NCI-H2081 treated with DMSO at 0.1 percent for 48 hours (cell line): ENCODE measurements at places on chromosomes 7 and 10.

GRCh38 chr10:59432207-59432900 lies 70.0 kb upstream of the FAM13C start:
- no peak for DNase-seq

DNA sequence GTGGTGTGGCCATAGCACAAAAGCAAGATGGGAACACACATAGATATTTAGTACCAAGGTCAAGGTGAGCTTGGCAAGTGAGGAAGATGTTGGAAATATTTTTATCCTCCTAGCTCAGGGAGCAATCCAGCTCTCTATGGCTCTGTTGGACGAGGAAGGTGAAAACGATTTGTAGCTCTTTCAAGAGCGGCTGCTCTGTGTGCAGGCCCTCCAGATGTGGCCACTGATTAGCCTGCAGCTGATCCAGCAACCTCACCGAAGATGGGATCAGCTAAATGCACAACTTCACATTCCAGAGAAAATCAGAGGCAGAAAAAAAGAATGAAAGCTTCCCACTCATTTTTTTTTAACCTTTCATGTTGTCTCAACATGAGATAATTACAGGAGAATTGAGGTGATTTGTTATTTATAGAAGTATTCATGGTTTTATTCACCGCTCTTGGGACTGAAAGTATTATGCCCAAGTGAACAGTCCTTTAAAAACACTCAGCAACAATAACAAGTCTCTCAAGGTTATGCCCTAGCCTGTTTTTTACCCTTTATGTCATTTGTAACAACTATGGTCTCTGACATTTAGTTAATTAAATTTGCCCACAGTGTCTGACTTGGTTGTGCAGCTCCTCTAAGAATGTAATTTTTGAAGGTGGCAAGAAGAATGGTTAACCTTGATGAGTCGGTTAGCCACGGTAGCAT lies 213.6 kb upstream of the ADARB2 start:
- DNase-seq = no peak

DNA sequence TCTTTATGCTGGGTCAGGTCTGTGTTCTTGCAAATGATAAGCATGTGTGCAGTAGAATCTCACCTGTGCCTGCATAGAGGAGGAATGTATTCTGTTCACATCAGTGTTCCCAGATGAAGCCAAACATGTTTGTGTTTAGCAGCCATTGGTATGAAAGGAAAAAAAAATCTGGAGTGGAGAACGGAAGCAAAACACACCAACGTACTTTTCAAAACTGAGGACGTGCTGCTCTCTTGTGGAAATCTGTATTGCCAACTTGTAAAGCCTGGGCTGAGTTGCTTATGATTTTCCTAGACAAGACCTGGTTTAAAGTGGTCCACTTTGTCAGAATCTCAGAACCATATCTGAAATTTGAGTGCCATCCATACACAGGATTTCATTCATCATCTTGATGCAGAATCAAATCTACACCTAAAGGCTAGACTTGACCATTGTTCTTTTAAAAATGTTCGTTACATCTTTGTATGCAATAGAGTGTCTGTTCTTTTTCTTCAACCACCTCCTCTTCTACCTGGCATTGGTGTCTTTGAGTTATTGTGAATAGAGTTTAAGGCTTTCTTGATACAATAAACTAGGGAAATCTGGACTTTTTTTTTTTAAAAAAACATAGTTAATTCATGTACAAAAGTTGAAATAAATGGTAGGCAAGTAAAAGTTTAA lies 367.7 kb downstream of the PHF14 start:
- peak; percentile 15 for DNase-seq

- no peak for DNase-seq
These were observed 302.0 kb downstream of the TFEC start for GRCh38 chr7:115728518-115728917.

DNA sequence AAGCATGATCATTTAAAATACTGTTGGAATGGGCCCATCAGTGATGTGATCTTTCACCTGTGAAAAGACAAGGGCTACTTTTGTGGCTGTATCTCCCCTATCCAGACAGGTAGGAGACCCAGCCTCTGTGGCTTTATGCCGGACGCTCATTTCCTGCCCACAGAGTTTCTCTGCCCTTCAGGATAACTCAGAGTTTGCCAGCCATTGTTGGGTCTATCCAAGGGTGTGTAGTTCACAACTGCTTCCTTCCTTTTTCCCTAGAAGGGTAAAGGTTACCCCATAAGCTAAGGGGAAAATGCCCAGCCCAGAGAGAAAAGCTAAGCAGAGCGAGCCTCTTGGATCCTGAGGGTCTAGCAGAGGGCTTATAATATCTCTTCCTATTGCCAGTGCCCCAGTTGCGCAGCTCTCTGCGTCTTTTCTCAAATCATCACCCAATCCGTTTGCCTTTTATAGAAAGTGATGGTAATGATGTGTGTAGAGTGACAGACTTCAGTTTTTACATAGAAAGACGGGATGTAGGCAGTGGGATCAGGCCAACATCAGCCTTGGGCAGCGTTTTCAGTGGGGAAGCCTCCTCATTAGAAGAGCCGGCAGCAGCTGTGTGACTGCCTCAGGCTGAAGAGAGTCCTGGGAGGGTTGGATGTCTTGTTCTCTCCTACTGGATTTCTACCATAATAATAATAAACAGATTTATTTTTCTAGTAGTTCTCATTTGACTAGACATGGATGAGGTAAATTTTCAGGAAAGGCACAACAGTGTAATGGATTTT lies 80.5 kb downstream of the MET start:
- DNase-seq = no peak

- DNase-seq = no peak
These were observed 804.2 kb downstream of the ANKRD7 start for GRCh38 chr7:119028736-119029135.

DNA sequence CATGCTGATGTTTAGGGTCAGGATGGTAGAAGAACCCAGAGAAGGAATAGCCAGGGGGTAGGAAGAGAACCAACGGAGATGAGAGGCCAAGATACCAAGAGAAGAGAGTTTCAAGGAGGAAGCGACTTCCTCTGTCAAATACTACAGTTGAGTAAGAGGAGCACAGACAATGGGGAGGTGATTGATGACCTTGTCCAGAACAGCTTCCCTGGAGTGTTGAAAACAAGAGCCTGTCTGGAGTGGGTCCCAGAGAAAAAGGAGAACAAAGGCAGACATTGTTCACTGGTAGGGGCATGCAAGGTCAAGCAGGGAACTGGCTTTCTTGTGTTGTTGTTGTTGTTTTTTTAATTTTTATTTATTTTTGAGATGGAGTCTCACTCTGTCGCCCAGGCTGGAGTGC lies 9.6 kb upstream of the TRIM56 start:
- DNase-seq = no peak

DNA sequence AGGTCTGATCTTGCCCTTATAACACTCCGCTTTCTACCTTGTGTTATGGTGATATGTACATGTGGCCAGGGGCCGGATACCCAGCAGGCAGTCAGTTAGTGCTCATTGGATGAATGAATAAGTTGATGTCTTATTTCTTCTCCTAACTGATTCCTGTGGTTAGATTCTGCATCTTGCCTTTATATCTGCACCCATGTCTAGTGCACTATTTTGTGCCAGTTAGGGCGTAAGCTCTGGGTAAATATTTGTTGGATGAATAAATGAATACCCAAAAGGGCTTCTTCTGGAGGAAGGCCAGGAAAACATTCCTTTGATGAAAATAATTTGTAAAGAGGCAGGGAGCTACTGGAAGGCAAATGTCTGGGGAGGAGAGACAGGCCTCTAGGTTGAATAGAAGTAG lies 148.2 kb downstream of the CHN2 start:
- DNase-seq = no peak

DNA sequence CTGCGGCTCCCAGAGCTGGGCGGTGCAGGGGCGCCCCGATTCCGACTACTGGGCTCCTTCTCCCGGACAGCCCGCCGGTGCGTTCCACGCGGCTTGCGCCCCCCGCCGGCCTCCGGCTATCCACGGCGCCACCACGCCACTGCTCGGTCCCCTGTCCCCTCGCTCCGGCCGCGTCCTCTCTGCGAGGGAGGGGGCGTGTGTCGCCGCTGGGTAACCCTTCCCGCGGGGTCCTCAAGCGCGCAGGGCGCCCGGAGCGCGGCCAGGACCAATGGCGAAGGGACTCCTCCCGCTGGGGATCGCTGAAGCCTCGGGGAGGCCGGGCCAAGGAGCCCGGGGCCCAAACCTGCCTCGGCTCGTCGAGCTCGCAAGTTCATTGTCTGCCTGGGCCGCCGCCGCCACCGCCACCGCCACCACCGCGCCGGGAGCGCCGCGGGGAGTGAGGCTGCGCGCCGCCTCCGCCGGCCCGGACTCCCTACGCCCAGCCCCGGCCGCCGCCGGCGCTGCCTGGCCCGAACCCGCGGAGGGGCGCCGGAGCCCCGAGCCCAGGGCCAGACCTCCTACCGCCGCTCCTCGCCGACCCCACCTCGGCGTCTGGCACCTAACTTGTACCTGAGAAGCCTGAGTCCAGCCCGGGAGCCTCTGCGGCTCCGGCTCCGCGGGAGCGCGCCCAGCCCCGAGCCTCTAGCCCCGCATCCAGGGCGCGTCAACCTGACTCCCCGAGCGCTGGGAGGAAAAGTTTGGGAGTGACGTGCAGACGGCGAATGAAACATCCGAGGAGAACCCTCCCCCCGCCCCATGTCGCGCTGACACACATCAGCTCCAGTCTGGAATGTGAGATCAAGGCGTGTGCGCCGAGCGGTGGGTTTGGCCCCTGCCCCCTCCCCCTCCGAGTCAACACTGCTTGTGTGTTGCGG lies at the start of gene CHST15:
CHST15 (minus strand) TSS at position 739 of the 914 bp plus-strand sequence. CDS start 47,386 bp downstream, outside the sequence.
- DNase-seq = no peak
